Pulmonary artery endothelial cell (primary cell): ENCODE measurements at places on chromosomes 5 and 9. TPM values are rescaled to one million over a fixed set of nuclear protein-coding genes. Genes with fewer than 3 reads are reported as not detected.

SLC36A2 gene
- total RNA-seq: not detected in 2 replicates

DOLPP1 gene
- total RNA-seq: 10.4 and 18.4 TPM in 2 replicates

ZNF483 gene
- total RNA-seq: 1.4 and 1.9 TPM in 2 replicates

PCDHA9 gene
- 0.04 TPM in 1 of 2 replicates, not detected in the other for total RNA-seq

FAM240B gene
- not detected in 2 replicates for total RNA-seq

RLN1 gene
- not detected in 2 replicates for total RNA-seq

PPP6C gene
- 15.1 and 16.5 TPM in 2 replicates for total RNA-seq

SLC36A3 gene
- total RNA-seq: not detected in 2 replicates

PSMD5 gene
- 31.9 and 40.2 TPM in 2 replicates for total RNA-seq

SHISAL2B gene
- total RNA-seq: not detected in 2 replicates

PCDHB4 gene
- 0.04 and 0.07 TPM in 2 replicates for total RNA-seq

SPAAR gene
- 7.5 and 11.7 TPM in 2 replicates for total RNA-seq

DPYSL3 gene
- total RNA-seq: 138 and 161 TPM in 2 replicates

SGCD gene
- not detected in 2 replicates for total RNA-seq
